ENCODE measurements at places on chromosomes 13 and 19. TPM values are rescaled to one million over a fixed set of nuclear protein-coding genes. Genes with fewer than 3 reads are reported as not detected.
A peak's percentile ranks its signal among the peaks of the same experiment; 100 is the strongest.

DNA sequence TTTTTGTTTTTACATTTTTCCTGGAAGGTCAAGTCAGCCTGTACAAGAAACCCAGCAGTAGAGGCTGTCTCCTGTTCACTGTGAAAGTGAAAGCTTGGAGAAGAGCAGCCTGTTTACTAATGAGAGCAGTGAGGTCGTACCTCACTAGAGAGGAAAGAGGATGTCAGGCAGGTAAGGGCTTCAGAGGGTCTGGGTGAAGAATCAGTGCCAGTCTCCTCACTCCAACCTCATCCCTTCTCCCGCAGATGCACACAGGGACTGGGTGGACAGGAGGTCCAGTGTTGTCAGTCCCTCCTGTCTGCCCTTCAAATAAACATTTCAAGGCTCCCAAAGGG is 462.5 kb downstream of the KLF5 start:
- DNase-seq: no peak

- DNase-seq: no peak
Measured at GRCh38 chr13:37918116-37918714, 48.6 kb upstream of the TRPC4 start.

The CGB2 gene
- total RNA-seq: not detected

GRCh38 chr19:8722032-8722431 is 598 bp downstream of the OR2Z1 start:
- no peak for DNase-seq

DNA sequence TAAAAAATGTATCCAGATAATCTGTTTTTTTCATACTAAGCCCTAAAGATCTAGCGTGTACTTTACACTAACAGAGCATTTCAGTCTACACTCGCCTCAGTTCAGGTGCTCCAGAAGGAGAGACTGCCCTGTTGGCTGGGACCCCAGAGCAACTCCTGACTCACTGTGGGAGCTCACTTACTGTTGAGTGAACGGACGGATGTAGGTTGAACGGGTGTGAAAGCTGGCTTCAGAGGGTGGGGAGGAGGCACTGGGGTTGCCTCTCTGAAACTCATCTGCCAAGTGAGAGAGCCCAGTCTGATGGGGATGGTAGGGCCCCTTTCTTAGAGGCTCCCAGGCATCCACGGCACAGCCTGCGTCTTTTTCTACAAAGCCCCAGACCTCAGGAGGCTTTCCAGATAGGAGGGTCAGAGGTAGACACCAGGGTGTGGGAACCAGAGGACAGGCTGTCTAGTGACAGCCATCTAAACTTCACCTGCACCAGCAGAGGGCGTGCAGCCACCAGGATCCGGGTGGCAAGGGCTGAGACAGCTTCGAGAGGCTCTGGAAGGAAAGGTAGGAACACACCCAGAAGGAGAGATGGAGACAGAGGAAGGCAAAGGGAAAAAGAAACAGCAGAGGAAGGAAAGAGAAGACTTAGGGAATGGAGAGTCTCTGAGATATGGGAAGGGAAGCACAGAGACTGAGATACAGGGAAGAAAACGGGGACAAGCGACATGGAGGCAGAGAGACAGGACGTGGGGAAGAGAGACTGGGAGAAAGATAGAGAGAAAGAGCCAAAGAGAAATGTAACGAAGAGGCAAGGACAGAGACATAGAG is 3.7 kb downstream of the KASH5 start:
- DNase-seq: peak; percentile 77

DNA sequence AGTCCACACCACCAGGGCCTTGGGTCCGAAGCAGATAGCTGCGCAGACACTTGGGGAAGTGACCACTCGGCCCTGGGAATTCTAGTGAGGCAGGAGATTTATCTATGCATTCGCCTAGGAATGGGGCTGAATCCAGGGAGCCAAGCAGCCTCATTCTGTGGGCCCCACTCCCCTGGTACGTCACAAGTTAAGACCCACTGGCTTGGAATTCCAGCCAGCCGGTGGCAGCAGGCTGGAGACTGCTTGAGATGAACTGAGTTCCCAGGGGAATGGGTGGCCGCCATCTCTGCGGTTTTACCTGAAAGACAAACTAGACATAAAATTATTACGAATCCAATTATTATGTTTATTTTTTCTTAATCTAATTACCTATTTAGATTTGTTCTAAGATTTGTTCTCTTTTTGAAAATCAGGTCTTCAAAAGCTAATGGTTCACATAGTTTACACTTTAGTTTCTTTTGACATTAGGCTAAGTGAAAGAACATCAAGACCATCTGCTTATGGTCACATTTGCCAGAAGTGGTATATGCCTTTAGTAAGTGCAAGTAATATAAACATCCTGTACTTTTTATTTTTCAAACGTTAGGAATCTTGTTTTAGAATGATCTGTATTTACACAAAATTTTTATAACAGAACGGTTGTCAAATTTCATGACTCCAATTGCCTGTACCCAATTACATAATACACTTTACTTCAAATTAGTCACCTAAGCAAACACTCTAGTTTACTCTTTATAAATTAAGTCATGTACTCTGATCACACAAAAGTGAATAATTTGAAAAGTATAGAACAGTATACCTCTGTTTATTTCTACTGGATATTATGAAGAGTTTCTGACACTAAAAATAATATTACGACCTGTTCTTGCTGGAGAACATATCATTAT is 74.4 kb downstream of the SLITRK6 start:
- DNase-seq: no peak

DNA sequence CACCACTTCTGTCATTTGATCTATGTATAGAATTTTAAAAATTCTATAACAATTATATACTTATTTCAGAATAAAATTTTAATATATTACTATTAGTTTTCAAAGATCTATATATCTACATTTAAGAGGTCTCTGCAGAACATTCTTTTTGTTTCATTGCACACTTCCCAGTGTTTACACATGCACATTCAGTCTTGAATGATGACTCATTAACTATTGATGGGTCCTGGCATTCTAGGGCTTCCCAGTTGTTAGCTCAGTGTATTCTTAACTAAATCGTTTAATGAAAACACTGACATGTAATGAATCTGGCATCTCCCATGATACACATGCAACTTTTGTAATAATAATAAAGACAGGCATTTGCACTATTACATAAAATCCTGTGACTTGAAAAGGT is 324.6 kb downstream of the KLF12 start:
- DNase-seq: no peak

The FPR1 gene
- 1.5 TPM for total RNA-seq

The AP1M2 gene
- total RNA-seq: not detected

- DNase-seq: no peak
Measured at GRCh38 chr13:111957913-111958450, 109.0 kb upstream of the SOX1 start.

GRCh38 chr19:46442808-46443450 is 14.2 kb upstream of the PNMA8C start:
- no peak for DNase-seq

GRCh38 chr13:26557051-26557392 is 461 bp upstream of the WASF3 start:
- no peak for DNase-seq

DNA sequence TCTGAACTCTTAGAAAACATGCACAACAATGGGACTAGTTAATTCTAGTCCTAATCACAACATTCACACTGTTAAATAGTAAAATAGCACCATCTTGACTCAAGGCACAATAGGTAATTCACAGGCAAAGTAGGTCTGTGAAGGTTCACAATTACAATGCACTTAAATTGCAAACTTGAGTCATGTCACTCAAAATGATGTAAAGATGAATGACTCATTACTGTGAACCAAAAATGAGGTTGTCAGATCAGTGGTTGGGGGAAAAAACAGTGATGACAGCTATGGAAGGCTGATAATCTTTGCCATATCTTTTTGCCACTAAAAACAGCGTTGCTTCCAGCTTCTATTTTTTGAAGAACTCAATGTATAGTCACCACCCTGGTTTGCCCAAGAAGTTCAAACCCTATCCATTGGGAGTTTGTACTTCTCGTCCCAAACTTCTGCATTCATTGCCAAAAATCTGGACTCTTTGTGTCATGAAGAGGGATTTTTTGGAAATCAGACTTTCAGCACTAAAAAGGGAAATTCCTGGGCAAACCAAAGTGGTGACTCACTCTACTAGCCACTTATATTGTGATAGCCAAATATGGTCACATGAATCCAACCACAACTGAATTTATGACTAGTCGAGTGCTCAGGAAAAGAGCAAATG is 200.9 kb upstream of the TMTC4 start:
- no peak for DNase-seq

DNA sequence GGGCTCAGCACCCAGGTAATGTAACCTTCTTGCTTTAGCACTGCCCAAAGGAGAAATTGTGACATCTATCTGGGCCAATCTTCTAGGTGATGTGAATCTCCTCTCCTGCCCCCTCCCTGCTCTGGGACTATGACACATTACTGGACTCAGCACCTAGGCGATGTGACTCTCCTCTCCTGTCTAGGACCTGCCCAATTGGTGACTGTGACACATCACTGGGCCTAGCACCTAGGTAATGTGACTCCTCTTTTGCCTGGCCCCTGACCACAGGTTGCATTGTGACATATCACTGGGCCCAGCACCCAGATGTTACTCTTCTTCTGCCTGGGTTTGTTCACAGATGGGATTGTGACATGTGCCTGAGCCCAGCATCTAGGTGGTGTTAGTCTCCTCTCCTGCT is 45.0 kb downstream of the ZNF85 start:
- no peak for DNase-seq

- peak; percentile 73 for DNase-seq
Measured at GRCh38 chr13:110640591-110641029, 25.3 kb downstream of the NAXD start.

- DNase-seq: no peak
Measured at GRCh38 chr13:45441633-45442032, 23.1 kb upstream of the COG3 start.

The SLAIN1 gene
- total RNA-seq: 6.6 TPM

The TLE6 gene
- total RNA-seq: 0.68 TPM

- no peak for DNase-seq
Measured at GRCh38 chr13:113634279-113635047, 23.5 kb downstream of the ATP4B start.

The ICAM4 gene
- 0.47 TPM for total RNA-seq

DNA sequence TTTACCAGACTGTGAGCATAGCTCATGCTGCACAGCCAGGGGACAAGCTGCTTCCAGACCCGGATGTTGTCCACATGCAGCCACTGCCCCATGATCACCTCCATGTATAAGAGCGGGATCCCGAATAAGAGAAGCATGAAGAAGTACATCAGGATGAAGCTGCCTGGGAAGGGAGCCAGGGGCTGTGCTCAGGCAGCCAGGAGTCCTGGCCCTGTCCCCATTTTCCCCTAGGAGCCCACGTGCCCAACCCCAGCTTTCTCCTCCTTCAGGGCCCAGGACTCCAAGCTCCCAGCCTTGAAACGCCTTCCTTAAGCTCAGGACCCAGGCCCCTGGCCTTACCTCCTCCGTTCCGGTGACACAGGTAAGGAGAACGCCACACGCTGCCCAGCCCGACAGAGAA is 69.3 kb downstream of the SLC6A16 start:
- no peak for DNase-seq

The KLHL26 gene
- total RNA-seq: 8.3 TPM

- DNase-seq: no peak
Measured at GRCh38 chr13:45521297-45521696, 56.6 kb downstream of the COG3 start.

- DNase-seq: peak; percentile 96
Measured at GRCh38 chr19:2610637-2611482, 91.6 kb downstream of the GNG7 start.

DNA sequence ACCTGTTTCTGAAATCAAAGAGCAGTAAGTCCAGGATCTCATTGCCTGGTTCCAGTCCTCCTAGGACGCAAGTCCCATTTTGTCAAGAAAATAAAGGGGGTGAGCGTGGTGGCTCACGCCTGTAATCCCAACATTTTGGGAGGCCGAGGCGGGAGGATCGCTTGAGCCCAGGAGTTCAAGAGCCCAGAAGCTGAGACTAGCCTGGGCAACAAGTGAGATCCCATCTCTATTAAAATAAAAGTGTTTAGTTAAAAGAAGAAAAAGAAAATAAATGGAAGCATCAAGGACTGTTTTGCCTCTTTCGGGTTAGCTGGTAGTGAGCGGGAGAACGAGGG is 344 bp upstream of the HAUS5 start:
- DNase-seq: no peak

- DNase-seq: peak; percentile 66
Measured at GRCh38 chr19:12867120-12868099, 13.8 kb downstream of the DNASE2 start.

The SERPINE3 gene
- total RNA-seq: not detected

DNA sequence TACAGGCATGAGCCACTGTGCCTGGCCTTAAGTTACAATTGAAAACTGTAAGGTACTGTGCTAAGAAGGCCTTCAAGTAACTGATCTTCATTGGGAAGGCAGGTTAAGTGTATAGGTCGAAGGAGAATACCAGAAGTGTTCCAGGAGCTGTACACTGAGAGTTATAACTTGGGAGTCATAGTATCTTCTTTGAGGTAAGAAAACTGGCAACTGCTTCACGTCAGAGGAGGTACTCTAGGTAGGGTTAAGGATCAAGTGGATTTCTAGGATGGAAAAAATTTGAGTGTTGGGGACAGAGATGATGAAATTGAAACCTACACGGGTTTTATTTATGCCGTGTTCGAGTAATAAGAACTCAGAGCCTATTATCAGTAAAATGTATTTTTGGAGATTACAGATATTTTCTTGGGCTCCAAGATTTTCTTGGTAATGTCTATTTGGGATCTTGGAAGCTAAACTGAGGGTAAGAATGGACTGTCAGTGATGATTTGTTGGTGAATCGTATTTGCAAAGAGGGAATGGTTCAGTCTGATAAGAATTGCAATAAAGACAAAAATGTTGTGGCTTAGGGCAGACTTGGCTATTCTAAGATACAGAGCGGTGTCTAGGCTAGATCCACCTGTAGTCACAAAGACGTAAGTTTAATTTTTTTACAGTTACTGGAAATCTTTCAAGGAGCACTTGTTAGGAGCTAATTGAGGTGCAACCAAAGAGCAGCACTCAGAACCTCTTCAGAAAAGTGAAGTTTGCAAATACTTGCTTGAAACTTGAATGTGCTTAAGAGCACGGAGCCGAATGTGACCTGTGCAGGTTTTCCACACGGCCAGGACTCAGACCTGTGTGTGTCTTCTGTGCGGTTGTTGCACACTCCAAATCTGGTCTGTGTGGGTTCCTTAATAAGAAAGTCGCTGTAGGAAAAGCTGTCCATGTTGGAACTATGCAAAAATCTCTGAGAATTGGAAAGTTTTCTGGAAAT is 102.5 kb downstream of the URI1 start:
- DNase-seq: no peak

- DNase-seq: no peak
Measured at GRCh38 chr19:30856376-30856775, 484.2 kb downstream of the ZNF536 start.

The GFY gene
- not detected for total RNA-seq

GRCh38 chr13:39399102-39399501 is 203.9 kb downstream of the LHFPL6 start:
- DNase-seq: no peak

GRCh38 chr13:64718116-64718515 is 2512.0 kb downstream of the PCDH9 start:
- DNase-seq: no peak

GRCh38 chr13:36006894-36007675 is 124.1 kb downstream of the DCLK1 start:
- no peak for DNase-seq

- DNase-seq: no peak
Measured at GRCh38 chr19:31784671-31785101, 435.4 kb upstream of the TSHZ3 start.

The PCDH9 gene
- 4.9 TPM for total RNA-seq

The SMIM44 gene
- not detected for total RNA-seq

The PLK5 gene
- total RNA-seq: not detected

Measured in psoas muscle (tissue), 8 donors.